ENCODE measurements at places on chromosomes 6 and 20. TPM values are rescaled to one million over a fixed set of nuclear protein-coding genes. Genes with fewer than 3 reads are reported as not detected.

DNA sequence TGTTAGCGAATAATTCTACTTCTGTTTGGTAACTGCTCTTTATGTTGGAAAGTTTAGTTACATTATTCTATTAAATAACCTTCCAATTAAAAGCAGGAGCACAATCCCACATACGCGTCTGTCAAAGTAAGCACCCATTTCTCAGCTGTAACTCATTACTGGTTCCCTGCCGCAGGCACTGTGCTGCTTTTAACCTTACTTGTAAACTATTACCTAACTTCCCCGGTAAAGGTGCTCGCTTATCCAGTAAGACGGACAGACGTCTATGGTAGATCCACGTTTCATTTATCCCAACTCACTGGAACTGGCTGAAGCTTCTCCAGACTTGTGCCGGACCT lies 529 bp upstream of the ENPP4 start:
- no peak overlapping the region for H3K27ac ChIP-seq
- H3K4me3 ChIP-seq: peak overlapping the region; percentile 65
- no peaks in the 10 kb centered on the region for H3K36me3 ChIP-seq
- H3K27me3 ChIP-seq: peaks cover 24% of the 10 kb centered on the region

DNA sequence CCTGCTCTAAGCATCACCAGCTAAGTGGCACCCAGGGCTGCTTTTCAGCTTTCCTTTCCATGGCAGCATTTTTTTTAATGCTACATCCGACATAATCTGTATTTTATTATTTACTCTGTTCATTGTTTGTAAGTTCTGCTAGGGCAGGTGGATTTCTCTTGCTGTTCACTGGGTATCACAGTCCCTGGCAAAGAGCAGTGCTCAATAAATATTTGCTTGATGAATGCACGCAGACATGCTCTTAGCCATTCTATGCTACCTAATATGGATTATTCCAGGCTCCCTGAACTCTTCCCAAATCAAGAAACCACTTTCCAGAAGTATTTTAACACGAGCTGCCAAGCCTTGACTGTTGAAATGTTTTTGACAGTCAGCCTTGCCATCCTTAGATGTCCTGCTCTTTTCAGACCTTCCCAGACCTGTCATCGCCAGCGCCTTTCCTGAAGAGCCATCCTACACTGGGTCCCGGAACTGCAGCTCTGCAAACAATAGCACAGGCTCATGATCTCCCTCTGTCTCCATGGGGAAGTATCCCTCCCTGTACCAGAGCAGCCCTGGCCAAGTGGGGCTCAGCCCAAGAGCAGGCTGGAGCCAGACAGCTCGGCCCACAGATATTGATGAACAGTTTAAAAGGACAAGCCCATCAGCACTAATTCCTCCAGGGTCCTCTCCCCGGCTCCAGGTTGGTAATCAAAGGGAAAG lies 136.5 kb upstream of the CDH4 start:
- no peak for DNase-seq
- H3K4me3 ChIP-seq: no peak overlapping the region
- peaks cover 18% of the 10 kb centered on the region for H3K4me1 ChIP-seq

The TCF15 gene
- not detected for total RNA-seq

DNA sequence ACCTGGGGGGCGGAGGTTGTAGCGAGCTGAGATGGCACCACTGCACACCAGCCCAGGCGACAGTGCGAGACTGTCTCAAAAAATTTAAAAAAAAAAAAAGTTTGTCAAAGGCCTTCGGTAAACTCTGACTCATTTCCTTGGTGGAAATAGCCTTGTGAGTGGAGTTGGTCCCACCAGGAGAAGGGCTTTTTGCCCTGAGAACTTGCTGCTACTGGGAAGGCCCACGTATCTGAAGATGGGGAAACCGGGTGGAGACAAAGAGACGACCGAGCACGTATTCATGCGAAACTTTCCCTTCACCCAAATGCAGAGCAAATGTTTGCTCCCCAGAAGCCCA lies 51.7 kb downstream of the SLC22A23 start:
- H3K27ac ChIP-seq: no peak overlapping the region
- H3K36me3 ChIP-seq: no peaks in the 10 kb centered on the region
- H3K4me1 ChIP-seq: peaks cover 7% of the 10 kb centered on the region
- peak; percentile 25 for DNase-seq

GRCh38 chr6:158131926-158132325 lies 36.1 kb downstream of the SERAC1 start:
- DNase-seq: no peak
- H3K4me1 ChIP-seq: no peaks in the 10 kb centered on the region
- no peaks in the 10 kb centered on the region for H3K27me3 ChIP-seq
- H3K27ac ChIP-seq: no peak overlapping the region
- no peak overlapping the region for H3K4me3 ChIP-seq

DNA sequence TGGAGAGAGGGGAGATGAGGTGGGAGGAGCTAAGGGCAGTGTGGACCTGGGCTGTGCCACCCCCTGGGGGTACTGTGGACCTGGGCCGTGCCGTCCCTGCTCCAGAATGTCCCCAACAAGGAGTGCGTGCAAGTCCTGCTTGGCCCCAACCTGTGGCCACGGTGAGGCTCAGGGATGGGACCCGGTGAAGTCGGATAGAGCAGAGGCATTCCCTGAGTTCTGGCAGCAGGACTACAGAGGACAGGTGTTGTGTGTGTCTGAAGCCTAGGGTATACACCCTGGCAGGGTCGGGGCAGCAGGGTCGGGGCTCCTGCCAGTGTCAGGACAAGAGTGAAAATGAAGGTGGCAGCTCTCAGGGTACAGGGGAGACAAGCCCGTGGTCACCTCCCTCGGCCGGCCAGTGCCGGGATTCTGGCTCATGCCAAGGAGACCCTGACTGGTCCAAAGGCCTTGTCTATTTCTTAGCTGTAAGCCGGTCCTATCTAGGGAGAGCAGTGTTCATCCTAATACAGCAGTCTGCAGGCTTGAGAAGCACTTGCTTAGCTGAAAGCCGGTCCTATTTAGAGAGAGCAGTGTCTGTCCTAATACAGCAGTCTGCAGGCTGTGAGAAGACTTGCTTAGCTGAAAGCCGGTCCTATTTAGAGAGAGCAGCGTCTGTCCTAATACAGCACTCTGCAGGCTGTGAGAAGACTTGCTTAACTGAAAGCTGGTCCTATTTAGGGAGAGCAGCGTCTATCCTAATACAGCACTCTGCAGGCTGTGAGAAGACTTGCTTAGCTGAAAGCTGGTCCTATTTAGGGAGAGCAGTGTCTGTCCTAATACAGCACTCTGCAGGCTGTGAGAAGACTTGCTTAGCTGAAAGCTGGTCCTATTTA lies 95.9 kb downstream of the SMOC2 start:
- H3K4me3 ChIP-seq: no peak overlapping the region
- no peak overlapping the region for H3K27ac ChIP-seq
- H3K4me1 ChIP-seq: no peaks in the 10 kb centered on the region
- peaks cover 7% of the 10 kb centered on the region for H3K27me3 ChIP-seq
- no peak for DNase-seq

DNA sequence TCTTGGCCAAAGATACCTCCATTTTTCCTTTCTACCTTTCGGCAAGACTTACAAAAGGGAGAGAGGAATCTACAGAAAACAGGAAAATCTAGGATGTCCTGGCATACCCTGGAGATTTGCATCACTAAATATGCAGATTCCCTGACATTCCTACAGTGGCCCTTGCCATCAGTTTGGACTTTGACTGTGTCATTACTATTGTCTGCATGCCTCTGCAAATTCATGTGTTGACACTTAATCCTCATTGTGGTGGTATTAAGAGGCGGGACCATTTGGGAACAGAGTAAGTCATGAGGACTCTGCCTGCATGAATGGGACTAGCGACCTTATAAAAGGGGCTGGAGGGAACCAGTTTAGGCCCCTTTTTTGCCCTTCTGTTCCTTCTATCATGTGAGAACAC lies 50.5 kb upstream of the DTNBP1 start:
- no peaks in the 10 kb centered on the region for H3K36me3 ChIP-seq
- H3K4me3 ChIP-seq: no peak overlapping the region
- DNase-seq: no peak
- H3K27me3 ChIP-seq: no peaks in the 10 kb centered on the region
- H3K27ac ChIP-seq: no peak overlapping the region
